Mesothelial cell of epicardium (in vitro differentiated cells): ENCODE measurements at places on chromosomes 5 and 9.

GRCh38 chr5:28779161-28779754, 1740.9 kb upstream of the CDH9 start:
- H3K4me3 ChIP-seq = no peak overlapping the region
- no peaks in the 10 kb centered on the region for H3K4me1 ChIP-seq
- H3K36me3 ChIP-seq = no peaks in the 10 kb centered on the region
- no peak for DNase-seq
- H3K27ac ChIP-seq = no peak overlapping the region

GRCh38 chr5:42995360-42995751, 44.8 kb downstream of the ANXA2R start:
- H3K27me3 ChIP-seq = peaks cover 89% of the 10 kb centered on the region
- no peak overlapping the region for H3K27ac ChIP-seq
- no peaks in the 10 kb centered on the region for H3K36me3 ChIP-seq
- H3K4me1 ChIP-seq = peaks cover 19% of the 10 kb centered on the region

DNA sequence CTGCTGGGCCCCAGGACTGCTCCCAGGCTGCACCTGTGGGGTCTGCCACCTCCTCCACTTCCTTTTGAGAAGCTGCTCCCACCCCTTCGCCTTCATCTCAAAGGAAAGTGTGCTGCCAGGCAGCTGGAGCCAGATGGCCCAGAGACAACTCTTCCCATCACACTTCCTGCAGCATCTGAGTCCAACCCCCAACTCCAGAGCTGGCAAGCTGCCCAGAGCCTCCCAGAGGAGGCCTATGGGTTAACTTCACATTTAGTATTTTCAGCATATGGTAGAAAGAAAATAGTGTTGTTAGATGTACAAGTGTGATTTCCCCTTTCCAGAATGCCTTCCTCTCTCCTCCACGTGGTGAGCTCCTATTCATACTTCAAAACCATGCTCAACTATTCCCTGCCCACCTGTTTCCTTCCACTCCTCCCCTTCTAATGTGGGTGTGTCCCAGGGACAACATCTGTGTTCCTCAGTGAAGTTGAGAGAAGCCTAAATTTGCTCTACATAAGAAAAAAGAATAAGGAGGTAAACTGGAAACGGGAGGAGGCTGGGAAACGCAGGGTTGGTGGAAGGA, 38.6 kb upstream of the KCNMB1 start:
- H3K36me3 ChIP-seq = no peaks in the 10 kb centered on the region
- peaks cover 7% of the 10 kb centered on the region for H3K4me1 ChIP-seq
- no peak overlapping the region for H3K4me3 ChIP-seq
- peak; percentile 60 for DNase-seq

DNA sequence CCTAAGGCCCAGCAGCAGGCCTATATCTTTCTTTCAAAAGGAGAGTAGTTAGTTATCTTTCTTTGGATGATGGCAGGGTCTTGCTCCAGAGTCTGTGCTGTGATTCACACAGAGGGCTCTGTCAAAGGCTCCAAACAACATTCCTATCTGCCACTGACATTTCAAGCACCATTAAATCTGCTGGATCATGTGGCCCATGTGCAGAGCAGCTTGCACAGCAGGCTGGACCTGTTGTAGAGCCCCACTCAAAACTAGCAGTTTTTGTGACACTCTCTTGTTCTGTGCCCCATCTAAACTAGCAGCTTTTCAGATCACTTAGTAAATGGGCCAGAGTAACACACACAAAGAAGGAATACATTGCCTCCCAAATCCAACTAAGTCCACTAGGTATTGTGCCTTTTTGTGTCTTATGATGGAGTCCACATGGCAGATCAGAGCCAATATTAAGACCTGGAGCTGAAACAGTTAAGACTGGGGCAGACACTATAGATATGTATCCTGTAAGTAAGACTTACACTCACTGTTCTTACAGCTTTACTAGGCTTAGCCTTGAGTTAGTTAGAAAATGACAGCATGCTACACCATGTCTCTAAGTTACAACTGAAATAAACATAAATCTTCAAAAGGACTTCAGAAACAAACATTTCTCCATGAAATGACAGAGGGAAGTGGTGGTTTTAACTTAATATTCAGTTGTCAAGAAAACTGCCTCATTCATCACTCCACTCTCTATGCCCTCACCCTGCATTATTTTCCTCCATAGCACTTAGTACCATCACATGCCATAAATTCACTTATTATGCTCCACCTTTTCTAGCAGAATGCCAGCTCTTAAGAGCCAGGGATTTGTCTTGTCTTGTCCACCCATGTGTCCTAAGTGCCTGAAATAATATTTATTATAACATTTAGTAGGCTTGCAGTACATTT, 400.9 kb downstream of the RAB3C start:
- DNase-seq = no peak
- H3K36me3 ChIP-seq = peaks cover 20% of the 10 kb centered on the region
- H3K27ac ChIP-seq = peak overlapping the region; percentile 27
- peaks cover 23% of the 10 kb centered on the region for H3K4me1 ChIP-seq
- H3K4me3 ChIP-seq = no peak overlapping the region
- no peaks in the 10 kb centered on the region for H3K27me3 ChIP-seq

GRCh38 chr5:142826741-142827492, 56.7 kb downstream of the ARHGAP26 start:
- H3K4me3 ChIP-seq = no peak overlapping the region
- no peak for DNase-seq
- H3K27ac ChIP-seq = no peak overlapping the region
- H3K4me1 ChIP-seq = peaks cover 34% of the 10 kb centered on the region
- no peaks in the 10 kb centered on the region for H3K36me3 ChIP-seq

GRCh38 chr9:101114317-101114716, 85.8 kb downstream of the PLPPR1 start:
- H3K27me3 ChIP-seq = peaks cover 15% of the 10 kb centered on the region
- H3K4me3 ChIP-seq = no peak overlapping the region
- DNase-seq = no peak
- no peaks in the 10 kb centered on the region for H3K36me3 ChIP-seq

- peaks cover 25% of the 10 kb centered on the region for H3K36me3 ChIP-seq
- no peak for DNase-seq
- H3K4me3 ChIP-seq = no peak overlapping the region
- H3K27me3 ChIP-seq = no peaks in the 10 kb centered on the region
- H3K27ac ChIP-seq = peak overlapping the region; percentile 54
These were observed 28.7 kb upstream of the SNX24 start for GRCh38 chr5:122816756-122817155.

- no peaks in the 10 kb centered on the region for H3K27me3 ChIP-seq
- peak overlapping the region; percentile 74 for H3K27ac ChIP-seq
- peaks cover 53% of the 10 kb centered on the region for H3K4me1 ChIP-seq
- no peaks in the 10 kb centered on the region for H3K36me3 ChIP-seq
- H3K4me3 ChIP-seq = no peak overlapping the region
These were observed 510.1 kb downstream of the NR2F1-AS1 start for GRCh38 chr5:93070938-93071337.

- H3K27ac ChIP-seq = no peak overlapping the region
- peaks cover 48% of the 10 kb centered on the region for H3K27me3 ChIP-seq
These were observed 86.8 kb downstream of the OLFM1 start for GRCh38 chr9:135174248-135174647.

DNA sequence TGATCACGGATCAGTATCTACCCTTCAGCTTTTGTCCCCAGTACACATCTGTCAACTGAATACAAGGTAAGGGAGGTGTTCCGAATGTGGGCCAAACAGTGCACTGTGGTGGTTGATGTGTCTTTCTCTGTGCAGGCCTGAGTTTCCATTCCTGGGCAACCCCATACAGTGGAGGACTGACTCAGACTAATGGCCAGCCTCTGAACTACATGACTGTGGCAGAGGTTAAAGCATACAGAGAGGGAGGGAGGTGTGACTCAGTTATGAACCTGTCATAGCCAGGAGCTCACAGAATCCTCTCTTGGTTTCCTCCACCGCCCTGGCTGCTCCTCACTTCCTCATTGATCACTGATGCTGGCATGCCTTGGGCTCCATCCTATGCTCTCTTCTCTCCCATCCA, 136.4 kb upstream of the TAS2R1 start:
- no peak for DNase-seq
- peaks cover 3% of the 10 kb centered on the region for H3K4me1 ChIP-seq
- H3K27ac ChIP-seq = no peak overlapping the region
- no peaks in the 10 kb centered on the region for H3K27me3 ChIP-seq

- peaks cover 10% of the 10 kb centered on the region for H3K4me1 ChIP-seq
- H3K4me3 ChIP-seq = no peak overlapping the region
- H3K27me3 ChIP-seq = no peaks in the 10 kb centered on the region
- DNase-seq = no peak
- no peak overlapping the region for H3K27ac ChIP-seq
- H3K36me3 ChIP-seq = no peaks in the 10 kb centered on the region
These were observed 31.3 kb downstream of the ISOC1 start for GRCh38 chr5:129125819-129126218.

DNA sequence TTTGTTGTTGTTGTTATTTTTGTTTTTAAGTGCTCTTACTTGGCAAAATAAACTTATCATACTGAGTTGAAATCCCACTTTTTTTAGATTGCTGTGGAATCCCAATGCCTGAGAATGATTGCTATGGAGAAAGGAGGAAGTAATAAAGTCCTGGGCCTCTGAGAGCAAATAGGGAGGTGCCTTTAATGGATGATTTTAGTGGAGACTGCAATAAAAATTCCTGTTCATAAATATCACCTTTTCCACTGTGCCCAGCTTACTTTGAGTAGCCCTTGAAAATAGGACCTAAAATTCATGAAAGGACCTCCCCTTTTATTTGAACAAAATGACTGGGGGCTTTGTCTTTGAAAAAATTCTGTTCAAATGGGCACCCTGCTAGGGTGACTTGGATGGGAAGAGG, 21.8 kb upstream of the ANKH start:
- H3K27me3 ChIP-seq = no peaks in the 10 kb centered on the region
- DNase-seq = no peak
- H3K36me3 ChIP-seq = no peaks in the 10 kb centered on the region
- H3K4me3 ChIP-seq = no peak overlapping the region
